ENCODE measurements at places on chromosomes 12 and 14.

DNA sequence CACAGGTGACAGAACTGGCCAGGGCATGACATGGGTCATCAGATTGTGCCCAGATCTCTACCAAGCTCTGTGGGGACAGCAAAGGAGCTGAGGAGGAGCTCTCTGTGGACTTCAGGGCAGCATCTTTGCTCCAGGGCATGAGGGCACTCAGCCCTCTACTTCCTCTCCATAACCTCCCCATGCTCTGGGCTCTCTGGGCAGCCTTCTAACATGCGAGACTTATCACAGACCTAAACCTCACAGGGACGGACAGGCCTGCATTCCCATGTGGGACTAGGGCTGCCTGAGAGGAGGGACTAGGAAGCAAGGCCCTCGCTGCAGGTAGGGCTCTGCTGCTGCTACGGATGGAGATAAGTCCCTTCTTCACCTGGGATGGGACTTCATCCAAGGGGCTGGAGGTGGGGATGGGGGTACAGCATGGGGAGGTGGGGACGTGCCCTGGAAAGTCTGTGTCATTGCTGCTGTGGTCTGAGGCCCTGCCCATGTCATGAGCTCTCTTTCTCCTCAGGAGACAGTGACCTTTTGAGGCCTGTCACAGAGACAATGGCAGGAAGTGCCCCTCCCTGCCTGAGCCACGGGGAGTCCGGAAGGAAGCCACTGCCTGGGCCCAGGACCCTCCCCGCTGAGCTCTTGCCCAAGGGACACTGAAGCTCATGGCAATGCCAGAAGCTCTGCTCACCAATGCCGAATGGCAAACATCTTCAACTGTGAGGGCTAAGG is 44.1 kb downstream of the PITPNM2 start:
- DNase-seq = no peak

DNA sequence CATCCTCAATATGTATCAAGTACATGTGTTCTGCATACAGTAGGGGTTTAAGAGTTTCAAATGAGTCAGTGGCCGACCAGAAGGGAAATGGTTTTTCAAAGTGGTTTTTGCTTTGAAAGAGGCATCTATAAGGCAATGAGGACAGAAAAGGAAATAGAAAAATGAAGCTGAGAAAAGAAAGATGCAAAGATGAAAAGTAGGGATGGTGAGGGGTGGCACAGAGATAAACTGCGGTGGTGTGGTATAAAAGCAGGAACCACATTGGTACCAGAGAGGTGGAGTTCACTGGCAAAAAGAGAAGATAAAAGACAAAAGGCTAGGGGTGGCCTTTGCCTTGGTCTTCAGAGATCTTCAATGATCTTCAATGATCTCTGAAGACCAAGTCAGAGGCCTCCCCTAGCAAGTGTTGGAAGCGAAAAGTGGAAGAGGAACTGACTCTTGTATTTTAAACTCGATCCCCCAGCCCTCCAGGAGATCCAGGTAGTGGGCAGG is 144.0 kb upstream of the KRR1 start:
- no peak for DNase-seq

DNA sequence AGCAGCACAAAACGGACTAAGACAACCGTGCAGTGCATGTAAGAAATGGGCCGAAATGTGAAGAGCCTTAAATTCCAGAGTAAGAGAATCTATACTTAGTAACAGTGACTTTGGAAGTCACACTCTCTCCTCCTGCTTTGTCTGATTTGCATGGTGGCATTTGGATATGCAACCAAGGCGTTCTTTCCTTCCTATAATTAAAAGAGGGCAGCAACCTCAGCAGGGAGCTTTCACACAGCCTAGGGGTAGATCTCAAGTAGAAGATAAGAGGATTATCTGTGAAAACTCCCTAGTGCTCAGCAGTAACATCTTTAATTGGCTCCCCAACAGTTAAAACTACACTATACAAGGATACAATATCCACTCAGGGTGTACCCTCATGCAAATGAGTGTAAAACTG is 16.5 kb downstream of the GMFB start:
- DNase-seq = no peak

DNA sequence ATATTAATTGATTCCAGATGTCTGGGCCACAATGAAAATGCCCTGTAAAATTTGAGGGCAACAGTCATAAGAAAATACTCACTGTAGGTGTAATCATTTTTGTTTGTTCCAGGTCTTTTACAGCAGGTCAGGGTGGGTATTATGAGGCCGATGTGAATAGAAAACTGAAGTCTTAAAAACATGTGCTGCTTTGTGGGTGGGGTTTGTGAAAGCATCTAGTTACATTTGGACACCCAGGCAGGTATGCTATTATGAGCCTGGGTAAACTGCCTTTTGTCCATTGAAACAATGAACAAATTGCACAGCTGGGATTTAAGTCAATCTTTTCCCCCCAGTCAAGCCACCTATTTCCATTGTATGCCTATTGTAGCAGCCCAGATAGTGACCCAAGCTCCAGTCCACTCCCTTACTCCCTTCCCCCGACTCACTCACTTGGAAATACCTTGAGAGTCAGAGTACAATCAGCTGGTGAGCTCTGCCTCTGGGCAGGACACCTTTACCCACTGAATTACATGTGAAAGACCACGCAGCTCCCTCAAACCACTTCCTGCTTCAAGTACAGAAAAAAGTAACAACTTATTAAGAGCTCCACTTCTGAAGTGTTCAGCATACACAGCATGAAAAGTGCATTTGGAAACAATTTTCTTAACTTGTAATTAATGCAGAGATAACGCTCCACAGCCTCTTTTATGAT is 1.8 kb downstream of the IGF1 start:
- no peak for DNase-seq

DNA sequence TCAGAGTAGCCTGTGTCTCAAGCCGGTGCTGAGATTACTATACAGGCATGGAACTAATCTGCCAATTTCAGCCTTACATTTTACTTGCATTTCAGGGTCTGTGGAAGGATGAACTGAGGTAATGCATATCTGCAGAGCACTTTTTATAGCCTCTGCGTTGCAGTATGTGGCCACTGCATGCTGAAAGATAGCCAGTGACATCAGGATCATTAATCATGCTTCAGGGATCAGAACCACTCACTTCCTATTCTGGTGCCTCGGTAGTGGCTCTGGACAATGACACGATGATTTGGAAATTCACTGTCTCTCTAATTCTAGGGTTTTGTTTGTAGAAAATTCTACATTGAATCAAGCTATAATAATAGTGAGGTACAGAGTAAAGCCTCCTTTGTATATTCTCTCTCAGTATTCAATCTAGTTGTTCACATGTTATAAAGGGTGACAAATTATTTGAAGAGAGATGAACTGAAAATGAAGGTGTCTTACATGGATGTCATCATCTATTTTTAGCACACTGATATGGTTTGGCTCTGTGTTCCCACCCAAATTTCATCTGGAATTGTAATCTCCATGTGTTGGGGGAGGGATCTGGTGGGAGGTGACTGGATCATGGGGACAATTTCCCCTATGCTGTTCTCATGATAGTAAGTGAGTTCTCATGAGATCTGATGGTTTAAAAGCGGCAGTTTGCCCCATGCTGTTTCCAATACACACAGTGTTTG is 554.3 kb upstream of the MIS18BP1 start:
- DNase-seq = no peak

DNA sequence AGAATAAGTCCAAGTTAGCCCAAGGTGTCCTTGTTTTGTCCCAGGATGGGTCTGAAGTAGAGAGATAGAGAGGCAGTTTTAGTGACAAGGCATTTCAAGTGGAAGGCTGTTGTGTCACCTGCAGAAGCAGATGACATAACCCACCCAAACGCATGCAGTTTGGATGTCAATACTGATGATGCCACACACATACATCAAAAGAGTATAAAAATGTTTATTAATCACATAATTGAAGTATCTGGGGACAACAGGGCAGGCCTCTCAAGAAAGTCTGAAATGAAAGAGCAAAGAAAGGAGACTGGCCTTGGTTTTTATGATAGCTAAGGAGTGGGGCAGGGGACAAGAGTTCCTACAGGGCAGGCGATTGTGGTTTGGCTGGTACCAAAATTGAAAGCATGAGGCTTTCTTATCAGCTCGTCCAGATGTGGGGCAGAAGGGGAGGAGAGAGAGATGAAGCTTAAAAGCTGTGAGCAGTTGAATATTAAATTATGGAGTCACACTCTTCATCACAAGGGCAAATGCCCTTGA is 78.4 kb upstream of the TSPAN8 start:
- no peak for DNase-seq

- DNase-seq = no peak
Measured at GRCh38 chr12:11752403-11753149, 103.1 kb downstream of the ETV6 start.

DNA sequence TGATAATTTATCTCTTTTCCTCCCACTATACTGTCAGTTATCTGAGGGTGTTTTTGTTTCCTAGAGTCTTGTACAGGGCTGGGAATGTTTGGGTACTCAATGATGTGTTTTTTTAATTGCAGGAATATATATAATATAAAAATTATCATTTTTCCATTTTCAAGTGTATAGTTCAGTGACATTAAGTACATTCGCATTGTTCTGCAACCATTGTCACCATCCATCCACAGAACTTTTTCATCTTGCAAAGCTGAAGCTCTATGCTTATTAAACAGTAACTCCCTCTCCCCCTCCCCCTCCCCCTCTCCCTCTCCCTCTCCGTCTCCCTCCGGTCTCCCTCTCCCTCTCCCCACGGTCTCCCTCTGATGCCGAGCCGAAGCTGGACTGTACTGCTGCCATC is 93.0 kb upstream of the MANSC4 start:
- no peak for DNase-seq

- no peak for DNase-seq
Measured at GRCh38 chr12:127360580-127360979, 906.4 kb upstream of the TMEM132C start.

- DNase-seq = peak; percentile 60
Measured at GRCh38 chr12:75481013-75481705, 604 bp downstream of the GLIPR1 start.

DNA sequence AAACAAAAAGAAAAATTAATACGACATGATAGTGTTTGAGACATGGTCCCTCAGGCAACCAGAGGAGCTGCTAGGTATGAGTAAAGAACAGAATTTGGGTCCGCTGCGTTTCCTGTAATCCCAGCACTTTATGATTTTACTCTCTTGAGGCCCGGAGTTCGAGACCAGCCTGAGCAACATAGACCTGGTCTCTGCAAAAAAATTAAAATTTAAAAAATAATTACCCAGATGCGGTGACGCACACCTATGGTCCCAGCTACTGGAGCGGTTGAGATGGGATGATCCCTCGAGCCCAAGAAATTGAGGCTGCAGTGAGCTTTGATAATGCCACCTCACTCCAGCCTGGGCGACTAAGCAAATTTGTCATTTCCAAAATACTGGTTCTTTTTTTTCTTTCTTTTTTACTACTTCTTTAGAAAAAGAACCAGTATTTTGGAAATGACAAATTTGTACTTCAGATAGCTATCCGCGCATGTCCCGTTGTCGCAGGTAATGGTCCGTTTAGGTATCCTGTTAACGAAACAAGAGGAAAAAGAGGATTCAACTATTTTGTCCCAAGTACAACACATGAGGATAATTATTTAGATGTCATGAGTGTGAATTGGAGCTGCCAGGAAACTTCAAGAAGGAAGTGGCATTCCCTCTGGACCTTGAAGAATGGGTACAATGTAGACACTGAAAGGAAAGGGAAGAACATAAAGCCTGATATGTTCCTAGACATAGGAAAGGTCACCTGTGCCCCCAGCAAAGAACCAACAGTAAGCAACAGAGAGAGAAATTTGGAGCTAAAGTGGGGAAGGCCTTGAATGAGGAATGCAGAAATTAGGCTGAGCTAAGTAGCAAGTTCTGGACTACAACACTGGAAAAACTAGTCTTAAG is 1.2 kb upstream of the HECTD1 start:
- DNase-seq = no peak

DNA sequence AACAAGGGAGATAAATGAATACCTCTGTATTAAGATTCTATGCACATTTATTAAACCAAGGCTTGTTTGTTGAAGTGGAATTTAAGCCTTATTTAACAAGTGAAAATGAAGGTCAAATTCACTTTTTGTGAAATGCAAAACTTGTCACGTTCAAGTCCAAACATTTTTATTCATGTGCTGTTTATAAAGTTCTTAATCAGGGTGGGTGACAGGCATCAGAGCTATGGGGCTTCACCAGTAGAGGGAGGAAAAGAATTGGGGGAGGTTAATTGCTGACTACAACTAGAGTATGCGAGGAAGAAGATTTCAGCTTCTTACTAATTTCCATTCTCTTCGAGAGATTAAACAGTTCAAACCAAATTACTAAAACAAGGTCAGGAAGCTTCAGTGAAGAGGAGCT is 9.7 kb downstream of the MOK start:
- no peak for DNase-seq

GRCh38 chr12:51390891-51391282 is 319 bp downstream of the GALNT6 start:
- no peak for DNase-seq

- peak; percentile 87 for DNase-seq
Measured at GRCh38 chr14:51304941-51305340, 64.9 kb downstream of the TMX1 start.

DNA sequence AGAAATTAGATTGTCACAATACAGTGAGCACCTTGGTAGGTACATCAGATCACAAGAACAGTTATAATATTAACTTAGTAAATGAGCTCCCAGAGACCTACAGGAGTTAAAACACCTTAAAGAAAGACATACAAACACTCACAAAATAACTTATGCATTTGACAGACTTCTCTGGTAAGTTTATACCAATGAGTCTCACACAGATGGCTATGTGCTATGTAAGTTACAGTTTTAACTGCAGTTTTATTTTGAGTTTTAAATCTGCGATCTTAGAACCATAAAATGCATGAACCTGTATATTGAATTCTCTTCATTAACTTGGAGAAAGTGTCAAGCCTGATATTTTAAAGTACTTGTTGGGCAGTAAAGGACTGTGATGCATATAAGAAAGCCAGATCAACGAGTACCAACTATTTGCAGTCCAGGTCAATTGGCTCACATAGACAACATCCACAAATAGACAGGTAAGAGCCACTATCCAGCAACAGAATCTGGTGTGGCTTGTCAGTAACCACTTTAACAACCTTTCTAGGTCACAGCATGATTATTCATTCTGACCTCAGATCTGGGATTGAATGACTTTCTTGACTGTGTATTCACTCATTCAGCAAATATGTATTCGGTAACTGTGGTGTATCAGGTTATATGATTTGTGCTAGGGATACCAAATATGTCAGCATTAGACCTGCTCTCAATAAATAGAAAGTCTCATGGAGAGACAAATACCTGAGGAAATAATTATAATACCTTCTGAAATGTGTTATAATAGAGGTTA is 856.6 kb upstream of the MGAT4C start:
- no peak for DNase-seq

GRCh38 chr12:76560086-76560491 is 518 bp upstream of the OSBPL8 start:
- DNase-seq = no peak

- DNase-seq = no peak
Measured at GRCh38 chr14:39145266-39145966, 24.7 kb downstream of the TRAPPC6B start.
